ENCODE measurements at places on chromosomes 1 and 21.

- DNase-seq, result no peak
Observed at GRCh38 chr1:195096051-195096521, 1512.2 kb downstream of the KCNT2 start.

GRCh38 chr1:115337276-115337632 is 795 bp downstream of the NGF start:
- no peak for DNase-seq

GRCh38 chr1:169872906-169873305 is 20.8 kb downstream of the SCYL3 start:
- DNase-seq, result no peak

DNA sequence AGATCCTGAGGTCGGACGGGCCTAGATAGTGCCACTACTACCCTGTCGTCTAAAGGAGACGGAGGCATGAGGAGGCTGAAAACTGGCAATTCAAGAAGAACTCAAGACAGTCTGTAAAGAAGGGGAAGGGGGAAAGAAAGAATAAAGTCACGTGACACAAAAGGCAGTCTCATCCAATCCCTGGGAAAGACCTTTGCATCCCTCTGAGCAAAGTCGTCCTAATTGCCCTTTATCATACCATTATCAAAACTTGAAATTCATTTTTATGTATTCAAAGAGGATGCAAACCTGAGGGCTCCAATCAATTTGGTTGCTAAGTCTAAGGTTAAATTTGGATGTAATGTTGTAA is 2.2 kb downstream of the DUSP10 start:
- no peak for DNase-seq

DNA sequence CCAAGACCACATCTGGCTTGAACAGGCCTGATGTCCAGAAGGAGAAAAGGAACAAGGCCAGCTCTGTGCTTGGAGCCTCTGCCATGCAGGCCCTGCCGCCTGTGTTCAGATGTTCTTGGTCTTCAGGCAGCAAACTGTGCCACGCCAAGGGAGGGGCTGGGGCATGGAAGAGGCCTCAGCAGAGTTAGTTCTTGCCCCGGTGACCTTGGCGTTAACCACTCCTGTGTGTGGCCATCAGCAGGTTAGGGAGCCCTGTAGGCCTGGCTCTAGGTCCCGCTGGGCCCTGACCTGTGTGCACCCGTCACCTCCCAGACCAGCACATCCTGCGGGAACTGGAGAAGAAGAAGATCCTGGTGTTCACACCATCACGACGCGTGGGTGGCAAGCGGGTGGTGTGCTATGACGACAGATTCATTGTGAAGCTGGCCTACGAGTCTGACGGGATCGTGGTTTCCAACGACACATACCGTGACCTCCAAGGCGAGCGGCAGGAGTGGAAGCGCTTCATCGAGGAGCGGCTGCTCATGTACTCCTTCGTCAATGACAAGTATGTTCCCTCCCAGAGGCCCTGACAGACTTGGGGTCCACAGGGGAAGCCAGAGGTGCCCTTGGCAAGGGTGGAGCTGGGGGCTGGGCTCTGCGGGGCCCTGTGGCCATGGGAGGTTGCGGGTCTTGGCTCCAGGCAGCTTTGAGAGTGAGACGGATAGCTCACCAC is 7.1 kb downstream of the ZC3H12A start:
- DNase-seq, result peak; percentile 34

DNA sequence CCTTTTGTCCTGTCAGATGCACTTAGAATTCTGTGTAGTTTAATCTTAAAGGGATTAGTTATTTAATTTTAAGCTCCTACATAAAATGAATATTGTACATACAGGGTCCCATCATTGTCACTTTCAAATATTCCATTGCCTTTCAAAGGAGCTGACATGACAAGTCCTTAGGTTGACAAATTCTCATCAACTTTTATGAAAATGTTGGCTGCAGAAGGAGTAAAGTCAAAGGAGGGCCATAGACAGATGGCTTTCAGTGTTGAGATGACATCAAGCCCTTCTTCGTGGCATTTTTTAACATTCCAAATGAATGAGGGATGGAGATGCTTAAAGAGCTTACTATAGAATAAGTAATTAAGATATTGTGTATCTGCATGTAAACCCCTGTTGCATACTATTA is 15.4 kb downstream of the NFIA start:
- DNase-seq, result no peak

DNA sequence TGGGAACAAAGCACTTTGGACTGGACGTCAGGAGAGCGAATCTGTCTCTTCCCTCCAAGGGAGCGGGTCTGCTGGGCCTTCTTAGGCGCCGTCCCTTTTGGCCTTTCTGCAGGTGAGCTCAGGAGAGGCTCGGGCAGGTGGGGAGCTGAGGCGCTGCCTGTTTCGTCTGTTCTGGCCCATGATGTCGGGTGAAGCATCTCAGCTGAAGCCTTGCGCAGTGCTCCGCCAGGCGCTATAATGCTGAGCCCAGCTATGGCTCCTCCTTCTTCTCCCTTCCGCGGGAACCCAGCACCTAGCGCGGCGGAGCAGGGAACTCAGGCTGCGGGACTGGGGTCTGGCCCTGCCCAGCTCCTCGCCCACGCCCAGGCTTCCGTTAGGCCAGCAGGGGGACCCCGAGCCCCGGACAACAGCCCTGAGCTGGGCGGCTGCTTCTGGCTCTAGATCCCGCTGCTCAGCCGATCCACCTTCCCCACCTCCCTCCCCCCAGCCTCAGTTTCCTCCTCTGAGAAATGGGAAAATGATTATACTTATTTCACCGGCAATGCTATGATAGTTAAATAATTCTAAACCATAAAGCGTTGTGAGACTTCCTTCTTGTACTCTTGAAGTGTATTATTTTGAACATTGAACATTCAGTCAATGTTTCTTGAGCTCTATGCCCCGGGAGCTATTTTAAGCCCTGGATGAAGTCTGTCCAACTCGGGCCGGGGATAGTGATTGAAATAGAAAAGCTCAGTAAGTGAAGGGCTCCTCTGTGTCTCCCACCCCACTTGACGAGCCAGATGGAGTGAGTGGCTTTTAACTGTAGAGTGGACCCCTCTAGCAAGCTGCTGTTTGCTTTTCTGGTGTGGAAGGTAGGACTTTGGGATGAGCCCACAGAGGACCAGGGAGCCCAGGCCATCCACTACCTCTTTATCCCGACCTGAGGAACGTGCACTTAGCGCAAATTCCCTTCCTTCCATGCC is 9.6 kb upstream of the ADORA1 start:
- DNase-seq, result no peak

DNA sequence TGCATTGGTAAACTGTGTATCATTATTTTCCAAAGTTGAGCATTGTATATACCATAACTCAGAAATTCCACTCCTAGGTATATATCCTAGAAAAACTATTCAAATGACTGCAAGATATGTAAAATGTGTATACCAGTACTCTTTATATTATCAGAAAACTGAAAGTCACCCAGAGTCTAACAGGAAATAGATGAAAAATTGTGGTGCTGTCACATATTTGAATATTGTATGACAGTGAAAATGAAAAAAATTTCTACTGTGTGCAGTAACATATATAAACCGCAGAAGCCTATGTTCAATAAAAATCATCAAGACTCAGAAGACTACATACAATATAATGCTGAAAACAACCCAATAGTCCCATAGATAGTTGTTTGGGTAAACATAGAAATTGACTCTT is 74.4 kb upstream of the LYPLAL1 start:
- DNase-seq, result no peak

DNA sequence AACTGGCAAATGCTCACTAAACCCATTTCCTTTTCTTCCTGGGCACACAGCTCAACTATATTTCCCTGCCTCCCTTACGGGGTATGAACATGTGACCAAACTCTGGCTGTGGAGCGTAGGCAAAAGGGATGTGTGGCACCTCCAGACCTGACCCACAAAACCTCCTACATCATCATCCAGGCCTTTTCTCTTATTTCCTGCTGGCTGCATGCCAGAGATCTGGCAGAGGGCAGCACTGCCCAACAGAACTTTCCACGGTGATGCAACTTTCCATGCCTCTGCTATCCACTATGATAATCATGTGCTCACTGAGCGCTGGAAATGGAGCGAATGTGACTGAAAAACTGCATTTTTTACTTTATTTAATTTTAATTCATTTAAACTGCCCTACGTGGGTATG is 99.6 kb upstream of the CACNA1E start:
- DNase-seq, result no peak

- no peak for DNase-seq
Observed at GRCh38 chr1:164764333-164764732, 205.3 kb downstream of the PBX1 start.

DNA sequence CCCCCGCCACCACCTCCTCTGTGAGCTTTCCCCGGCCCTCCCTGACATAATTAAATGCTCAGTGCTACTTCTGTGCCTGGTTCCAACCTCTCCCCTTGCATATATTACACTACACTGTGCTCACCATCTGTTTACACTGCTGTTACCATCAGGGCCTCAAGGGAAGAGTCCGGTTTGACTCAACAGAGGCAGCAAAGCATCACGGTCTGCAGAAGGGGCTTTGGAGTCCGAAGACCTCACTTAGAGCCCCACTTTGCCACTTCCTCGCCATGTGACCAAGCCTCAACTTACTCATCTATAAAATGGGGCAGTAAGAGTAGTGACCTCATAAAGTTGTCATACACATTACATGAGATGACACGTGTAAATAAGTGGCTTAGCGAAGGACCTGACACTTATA is 27.4 kb downstream of the KCNN3 start:
- no peak for DNase-seq

DNA sequence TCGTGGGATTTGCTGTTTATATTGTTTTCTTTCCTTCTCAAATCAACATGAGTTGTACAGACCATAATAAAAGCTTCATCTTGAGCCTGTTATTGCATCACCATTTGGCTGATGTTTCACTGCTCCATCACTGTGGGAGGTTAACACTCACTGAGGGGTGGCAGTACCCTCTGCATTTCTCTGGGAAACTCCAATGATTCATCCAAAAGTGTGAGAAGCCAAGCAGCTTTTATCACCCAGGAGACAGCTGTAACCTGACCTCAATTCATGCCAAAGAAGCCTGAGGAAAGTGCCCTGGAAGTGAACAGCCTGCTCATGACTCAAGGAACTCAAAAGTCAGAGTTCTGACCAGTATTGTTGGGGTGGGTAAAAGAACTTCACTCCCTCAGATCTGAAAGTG is 84.1 kb downstream of the GPR88 start:
- DNase-seq, result no peak

DNA sequence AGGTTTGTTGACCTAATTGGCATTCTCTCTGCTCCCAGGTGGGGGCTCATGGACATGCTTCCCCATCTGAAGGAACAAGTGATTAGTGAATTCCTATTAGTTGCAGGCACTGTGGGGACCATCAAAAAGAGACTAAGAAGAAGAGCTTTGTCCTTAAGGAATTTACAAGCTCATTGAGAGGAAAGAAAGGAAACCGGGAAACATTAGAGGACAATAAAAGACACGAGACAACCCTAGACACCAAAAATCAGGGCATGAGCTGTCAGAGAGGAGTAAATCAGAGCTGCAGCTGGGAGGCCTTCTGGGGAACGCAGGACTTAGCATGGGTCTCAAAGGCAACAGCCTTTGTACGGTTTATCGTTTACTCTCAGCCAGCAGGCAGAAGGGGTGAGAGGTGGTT is 45.1 kb downstream of the BACE2 start:
- DNase-seq, result no peak

DNA sequence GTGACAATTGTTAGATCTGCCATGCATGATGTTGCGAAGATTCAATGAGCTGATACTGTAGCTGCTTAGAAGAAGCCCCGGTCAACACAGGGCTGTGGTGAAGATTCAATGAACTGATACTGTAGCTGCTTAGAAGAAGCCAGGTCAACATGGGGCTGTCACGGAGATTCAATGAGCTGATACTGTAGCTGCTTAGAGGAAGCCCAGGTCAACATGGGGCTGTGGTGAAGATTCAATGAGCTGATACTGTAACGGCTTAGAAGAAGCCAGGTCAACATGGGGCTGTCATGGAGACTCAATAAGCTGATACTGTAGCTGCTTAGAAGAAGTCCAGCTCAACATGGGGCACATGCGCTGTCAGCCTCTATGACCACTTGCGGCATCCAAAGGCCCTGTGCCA is 18.8 kb upstream of the BACE2 start:
- no peak for DNase-seq

- DNase-seq, result no peak
Observed at GRCh38 chr1:93839753-93840152, 39.3 kb downstream of the DNTTIP2 start.

DNA sequence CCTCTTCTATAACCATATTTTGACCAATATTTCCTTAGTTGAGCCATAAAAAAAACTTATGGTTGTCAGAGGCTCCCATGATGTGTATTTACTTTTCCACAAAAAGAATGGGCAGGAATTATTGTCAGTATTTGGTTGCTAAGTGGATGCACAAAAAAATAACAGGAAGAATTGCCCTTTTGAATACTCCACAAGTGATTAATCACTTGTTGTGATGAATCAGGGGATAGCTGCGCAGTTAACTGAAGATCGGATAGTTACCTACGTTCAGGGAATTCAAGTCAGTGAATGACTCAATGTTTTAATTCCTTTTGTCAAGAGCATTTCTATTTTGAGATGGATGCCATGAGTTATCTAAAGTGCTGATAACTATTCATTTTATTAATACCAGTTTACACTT is 785.2 kb upstream of the B3GALT2 start:
- no peak for DNase-seq

DNA sequence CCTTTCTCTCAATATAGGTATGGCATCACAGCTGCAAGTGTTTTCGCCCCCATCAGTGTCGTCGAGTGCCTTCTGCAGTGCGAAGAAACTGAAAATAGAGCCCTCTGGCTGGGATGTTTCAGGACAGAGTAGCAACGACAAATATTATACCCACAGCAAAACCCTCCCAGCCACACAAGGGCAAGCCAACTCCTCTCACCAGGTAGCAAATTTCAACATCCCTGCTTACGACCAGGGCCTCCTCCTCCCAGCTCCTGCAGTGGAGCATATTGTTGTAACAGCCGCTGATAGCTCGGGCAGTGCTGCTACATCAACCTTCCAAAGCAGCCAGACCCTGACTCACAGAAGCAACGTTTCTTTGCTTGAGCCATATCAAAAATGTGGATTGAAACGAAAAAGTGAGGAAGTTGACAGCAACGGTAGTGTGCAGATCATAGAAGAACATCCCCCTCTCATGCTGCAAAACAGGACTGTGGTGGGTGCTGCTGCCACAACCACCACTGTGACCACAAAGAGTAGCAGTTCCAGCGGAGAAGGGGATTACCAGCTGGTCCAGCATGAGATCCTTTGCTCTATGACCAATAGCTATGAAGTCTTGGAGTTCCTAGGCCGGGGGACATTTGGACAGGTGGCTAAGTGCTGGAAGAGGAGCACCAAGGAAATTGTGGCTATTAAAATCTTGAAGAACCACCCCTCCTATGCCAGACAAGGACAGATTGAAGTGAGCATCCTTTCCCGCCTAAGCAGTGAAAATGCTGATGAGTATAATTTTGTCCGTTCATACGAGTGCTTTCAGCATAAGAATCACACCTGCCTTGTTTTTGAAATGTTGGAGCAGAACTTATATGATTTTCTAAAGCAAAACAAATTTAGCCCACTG is 11.5 kb downstream of the HIPK1 start:
- peak; percentile 25 for DNase-seq

- DNase-seq, result no peak
Observed at GRCh38 chr1:64309431-64309831, 106.0 kb downstream of the UBE2U start.
